ENCODE measurements at places on chromosomes 2 and 18. TPM values are rescaled to one million over a fixed set of nuclear protein-coding genes. Genes with fewer than 3 reads are reported as not detected.

GRCh38 chr2:143907801-143908200 lies 612.1 kb downstream of the ZEB2 start:
- H3K4me3 ChIP-seq: no peak overlapping the region
- H3K36me3 ChIP-seq: no peaks in the 10 kb centered on the region

DNA sequence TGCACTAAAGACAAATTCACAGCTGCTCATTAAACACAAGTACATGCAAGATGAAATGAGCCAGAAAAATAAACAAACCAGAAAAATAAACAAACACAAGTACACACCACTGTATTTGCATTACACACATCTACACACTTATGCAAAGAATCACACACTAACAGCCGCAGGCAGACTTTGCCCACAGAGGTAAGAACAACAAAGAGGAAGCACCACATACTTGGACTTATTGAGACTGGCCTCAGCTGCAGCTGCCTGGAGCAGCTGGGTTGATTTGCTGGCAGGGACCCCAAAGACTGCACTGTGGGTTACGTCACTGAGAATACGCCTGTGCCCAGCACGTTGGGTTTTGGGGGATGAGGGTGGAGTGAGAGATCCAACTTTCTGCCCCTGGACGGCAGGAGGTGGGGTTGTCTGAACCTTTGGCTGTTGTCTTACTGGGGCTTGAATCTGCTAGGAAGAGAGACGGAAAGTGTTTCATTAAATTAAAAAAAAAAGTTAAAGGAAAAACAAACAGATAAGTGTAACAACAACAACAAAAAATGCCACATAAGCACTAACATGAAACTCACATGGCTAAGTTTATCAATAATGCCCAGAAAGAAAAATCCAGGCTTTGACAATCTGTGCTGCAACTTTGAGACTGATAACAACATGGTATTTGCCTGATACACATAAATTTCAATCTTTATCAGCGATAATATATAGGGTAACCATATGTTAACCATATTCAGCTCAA lies 71.9 kb upstream of the NFU1 start:
- no peak overlapping the region for H3K27ac ChIP-seq
- H3K4me1 ChIP-seq: no peaks in the 10 kb centered on the region
- H3K27me3 ChIP-seq: no peaks in the 10 kb centered on the region
- no peak overlapping the region for H3K4me3 ChIP-seq
- peaks cover 54% of the 10 kb centered on the region for H3K36me3 ChIP-seq

DNA sequence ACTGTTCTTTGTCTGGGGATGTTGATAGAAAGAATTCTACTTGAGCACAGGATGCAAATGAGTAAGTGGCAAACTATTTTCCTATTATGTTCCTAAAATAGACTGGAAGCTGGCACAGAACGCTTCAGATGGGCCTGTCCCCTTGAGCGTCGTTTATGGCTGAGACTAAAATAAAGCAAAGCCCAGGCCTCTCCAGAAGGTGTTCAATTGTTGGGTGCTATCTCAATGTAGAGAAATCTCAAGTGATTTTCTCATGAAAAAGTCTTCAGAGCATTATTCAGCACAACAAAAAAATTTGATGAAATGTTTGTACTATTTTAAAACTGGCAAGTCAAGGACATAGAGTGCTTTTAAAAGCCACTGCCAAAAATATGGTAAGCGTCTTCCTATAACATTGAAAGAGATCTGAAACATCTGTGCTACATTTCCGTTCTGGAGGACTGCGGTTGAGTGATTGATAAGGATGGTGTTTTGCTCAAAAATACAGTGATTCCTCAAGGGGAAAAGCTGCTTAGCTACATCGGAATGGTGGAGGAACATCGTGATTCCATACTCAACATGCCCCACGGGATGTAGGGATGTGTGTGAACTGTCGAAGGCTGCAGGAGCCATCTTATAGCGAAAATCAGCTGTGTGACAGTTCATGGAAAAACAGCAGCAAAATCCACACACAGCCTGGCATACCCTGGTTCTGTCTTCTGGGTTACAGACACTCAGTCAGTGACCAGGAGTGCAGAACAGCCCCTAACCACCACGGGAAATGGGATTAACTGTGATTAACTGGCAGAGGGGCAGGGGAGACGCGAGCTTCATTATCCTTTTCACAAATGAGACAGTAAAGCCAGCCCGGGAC lies 10.4 kb upstream of the LRRFIP1 start:
- no peak overlapping the region for H3K4me3 ChIP-seq
- DNase-seq: no peak
- no peak overlapping the region for H3K27ac ChIP-seq
- H3K36me3 ChIP-seq: no peaks in the 10 kb centered on the region

GRCh38 chr2:179541586-179541985 lies 277.0 kb upstream of the SESTD1 start:
- no peaks in the 10 kb centered on the region for H3K4me1 ChIP-seq
- no peak overlapping the region for H3K4me3 ChIP-seq
- no peak overlapping the region for H3K27ac ChIP-seq
- no peaks in the 10 kb centered on the region for H3K27me3 ChIP-seq

DNA sequence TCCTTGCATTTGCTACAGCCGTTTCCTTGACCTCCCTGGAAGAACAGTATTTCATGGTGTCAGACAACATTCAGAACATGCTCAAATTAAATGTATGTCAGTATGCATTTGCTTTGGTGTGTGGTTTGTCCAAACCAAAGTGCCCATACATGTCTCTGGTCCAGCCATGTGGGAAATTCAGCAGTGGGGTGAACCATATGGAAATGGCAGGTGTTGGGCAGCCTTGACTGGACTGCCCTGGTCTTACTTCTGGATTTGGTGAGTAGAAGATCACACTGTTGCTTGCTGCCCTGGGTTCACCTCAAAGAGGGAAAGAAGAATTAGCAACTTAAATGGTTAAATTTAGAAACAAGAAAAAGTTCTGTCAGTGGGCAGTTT lies 84.5 kb downstream of the MSH2 start:
- H3K4me1 ChIP-seq: peaks cover 12% of the 10 kb centered on the region
- H3K36me3 ChIP-seq: no peaks in the 10 kb centered on the region
- no peak overlapping the region for H3K4me3 ChIP-seq

DNA sequence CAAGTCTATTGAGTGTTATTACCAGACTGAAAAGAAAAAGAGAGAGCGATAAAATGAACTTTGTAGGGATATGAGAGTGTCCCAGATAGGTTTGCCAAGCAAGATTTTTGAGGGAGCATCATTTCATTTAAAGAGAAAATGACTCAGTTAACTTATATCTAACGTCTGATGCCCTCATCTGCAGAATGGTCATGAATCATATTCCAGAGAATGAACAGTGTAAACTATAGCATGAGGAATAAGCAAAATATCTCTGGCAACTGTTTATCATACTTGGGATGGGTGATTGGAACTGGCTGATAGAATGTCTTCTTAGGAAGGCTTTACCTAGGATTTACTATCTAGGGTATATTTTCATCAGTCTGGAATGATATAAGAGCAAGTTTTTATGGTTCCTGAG lies 289.4 kb downstream of the CMPK2 start:
- no peaks in the 10 kb centered on the region for H3K4me1 ChIP-seq
- no peaks in the 10 kb centered on the region for H3K36me3 ChIP-seq
- no peaks in the 10 kb centered on the region for H3K27me3 ChIP-seq
- peak; percentile 18 for DNase-seq
- H3K4me3 ChIP-seq: no peak overlapping the region
- no peak overlapping the region for H3K27ac ChIP-seq

DNA sequence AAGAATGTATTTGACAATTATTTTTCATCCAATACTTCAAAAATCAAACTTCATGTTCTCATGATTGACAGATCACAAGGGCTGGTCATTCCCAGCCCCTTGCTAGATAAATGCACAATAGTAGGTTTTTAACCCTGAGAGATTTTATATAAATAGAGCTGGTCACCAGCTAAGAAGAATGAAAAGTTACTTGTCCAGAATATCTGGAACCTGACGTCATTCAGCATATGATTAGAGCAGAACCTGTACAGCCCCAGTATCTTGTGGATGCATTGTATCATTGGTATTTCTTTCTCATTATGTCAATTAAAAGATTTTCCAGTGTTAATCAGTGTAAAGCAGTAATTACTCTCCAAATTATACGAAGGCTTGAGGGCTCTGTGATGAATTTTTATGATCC lies 202.8 kb upstream of the RND3 start:
- no peak for DNase-seq
- no peaks in the 10 kb centered on the region for H3K4me1 ChIP-seq
- H3K36me3 ChIP-seq: no peaks in the 10 kb centered on the region
- H3K27ac ChIP-seq: no peak overlapping the region

- H3K36me3 ChIP-seq: no peaks in the 10 kb centered on the region
- no peak overlapping the region for H3K4me3 ChIP-seq
- peaks cover 48% of the 10 kb centered on the region for H3K27me3 ChIP-seq
- H3K27ac ChIP-seq: no peak overlapping the region
- no peaks in the 10 kb centered on the region for H3K4me1 ChIP-seq
Observed at GRCh38 chr2:104462731-104463130, 391.2 kb upstream of the POU3F3 start.

DNA sequence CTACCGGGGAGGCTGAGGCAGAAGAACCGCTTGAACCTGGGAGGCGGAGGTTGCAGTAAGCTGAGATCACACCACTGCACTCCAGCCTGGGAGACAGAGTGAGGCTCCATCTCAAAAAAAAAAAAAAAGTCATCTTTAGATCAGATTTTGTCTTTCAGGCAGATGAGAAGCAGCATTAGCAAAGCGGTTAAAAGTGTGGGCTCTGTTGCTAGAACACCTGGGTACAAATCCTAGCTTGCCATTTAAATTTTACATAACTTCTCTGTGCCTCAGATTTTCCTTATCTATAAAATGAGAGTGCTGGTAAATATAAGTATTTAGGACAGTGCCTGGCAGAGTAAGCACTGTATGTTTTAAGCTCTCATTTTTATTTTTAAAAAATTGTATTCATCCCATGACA lies 8.2 kb downstream of the CNOT9 start:
- DNase-seq: no peak
- peaks cover 5% of the 10 kb centered on the region for H3K4me1 ChIP-seq
- H3K36me3 ChIP-seq: peaks cover 66% of the 10 kb centered on the region

DNA sequence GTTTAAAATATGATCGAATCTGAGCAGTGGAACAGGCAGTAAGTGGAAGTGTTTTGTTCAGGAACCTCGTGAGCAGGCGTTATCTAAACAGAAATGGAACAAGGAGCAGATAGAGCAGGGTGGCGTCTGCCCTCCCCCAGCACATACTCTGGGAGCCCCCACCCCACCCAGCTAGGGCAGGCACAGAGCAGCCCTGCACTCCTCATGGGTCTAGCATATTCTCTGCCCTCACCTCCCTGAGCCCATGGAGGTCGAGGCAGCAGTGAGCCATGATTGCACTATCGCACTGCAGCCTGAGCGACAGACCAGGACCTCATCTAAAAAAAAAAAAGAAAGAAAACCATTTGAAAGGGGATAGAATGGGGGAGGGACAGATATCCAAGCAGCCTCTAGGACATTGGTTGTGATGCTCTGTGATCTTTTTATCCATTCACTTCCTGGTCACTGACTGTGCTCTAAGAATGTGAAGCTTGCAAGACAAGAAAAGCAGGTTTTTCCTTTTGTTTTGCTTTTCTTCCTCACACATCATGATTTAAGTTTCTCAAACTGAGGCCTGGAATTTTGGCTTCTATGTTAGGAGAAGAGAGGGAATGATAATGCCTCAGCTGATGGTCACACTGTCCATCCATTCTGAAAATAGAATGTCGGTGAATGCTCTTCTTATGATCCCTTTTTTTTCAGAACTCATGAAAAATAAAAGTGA lies 3.1 kb downstream of the MLPH start:
- no peaks in the 10 kb centered on the region for H3K27me3 ChIP-seq
- no peak overlapping the region for H3K4me3 ChIP-seq
- DNase-seq: no peak
- H3K36me3 ChIP-seq: peaks cover 10% of the 10 kb centered on the region
- peaks cover 19% of the 10 kb centered on the region for H3K4me1 ChIP-seq

GRCh38 chr2:19865151-19865550 lies 36.6 kb downstream of the TTC32 start:
- DNase-seq: no peak
- H3K4me3 ChIP-seq: no peak overlapping the region
- H3K27ac ChIP-seq: peak overlapping the region; percentile 23
- no peaks in the 10 kb centered on the region for H3K36me3 ChIP-seq

GRCh38 chr18:73614812-73615211 lies 532.8 kb downstream of the FBXO15 start:
- H3K27ac ChIP-seq: peak overlapping the region; percentile 74
- no peaks in the 10 kb centered on the region for H3K36me3 ChIP-seq
- no peaks in the 10 kb centered on the region for H3K27me3 ChIP-seq
- H3K4me1 ChIP-seq: peaks cover 39% of the 10 kb centered on the region
- no peak overlapping the region for H3K4me3 ChIP-seq
- peak; percentile 97 for DNase-seq

GRCh38 chr2:222950638-222951285 lies 89.9 kb downstream of the ACSL3 start:
- peak; percentile 63 for DNase-seq
- peak overlapping the region; percentile 5 for H3K4me3 ChIP-seq
- H3K27ac ChIP-seq: peak overlapping the region; percentile 72
- H3K4me1 ChIP-seq: peaks cover 4% of the 10 kb centered on the region

- no peak overlapping the region for H3K4me3 ChIP-seq
- no peak overlapping the region for H3K27ac ChIP-seq
- no peaks in the 10 kb centered on the region for H3K27me3 ChIP-seq
- DNase-seq: no peak
- no peaks in the 10 kb centered on the region for H3K4me1 ChIP-seq
Observed at GRCh38 chr2:233185963-233186362, 65.5 kb upstream of the ATG16L1 start.

DNA sequence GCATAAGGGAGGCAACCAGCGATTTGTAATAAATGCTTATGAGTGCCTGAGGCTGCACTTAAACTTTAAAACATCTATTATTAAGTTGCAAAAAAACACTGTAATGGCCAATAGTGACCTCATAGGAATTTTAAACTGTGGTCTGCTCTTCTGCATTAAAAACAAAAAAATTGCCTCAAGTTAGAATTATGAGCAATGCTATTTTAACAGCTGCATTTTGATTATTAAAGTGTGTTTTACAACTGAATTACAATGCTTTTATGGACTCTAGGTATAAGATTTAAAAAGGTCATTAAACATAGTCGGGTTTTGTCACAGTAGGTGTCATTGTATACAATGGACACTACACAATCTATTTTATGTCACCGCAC lies 528.7 kb upstream of the FANCL start:
- no peaks in the 10 kb centered on the region for H3K36me3 ChIP-seq
- H3K4me1 ChIP-seq: no peaks in the 10 kb centered on the region
- no peak overlapping the region for H3K27ac ChIP-seq
- no peak for DNase-seq

GRCh38 chr2:239385096-239386000 lies 15.5 kb downstream of the HDAC4 start:
- DNase-seq: no peak
- peak overlapping the region; percentile 40 for H3K27ac ChIP-seq
- no peaks in the 10 kb centered on the region for H3K4me1 ChIP-seq
- no peak overlapping the region for H3K4me3 ChIP-seq

The FRZB gene
- total RNA-seq: 0.20 TPM

The LONRF2 gene
- total RNA-seq: not detected

The TCF23 gene
- not detected for total RNA-seq

The LRATD1 gene
- 4.7 TPM for total RNA-seq

All from MCF 10A (cell line).